ENCODE measurements at places on chromosomes 2 and 18.

GRCh38 chr2:123644053-123644452 is 381.0 kb upstream of the CNTNAP5 start:
- DNase-seq: no peak

- no peak for DNase-seq
These were observed 170.2 kb downstream of the ZNF385B start for GRCh38 chr2:179691235-179691634.

DNA sequence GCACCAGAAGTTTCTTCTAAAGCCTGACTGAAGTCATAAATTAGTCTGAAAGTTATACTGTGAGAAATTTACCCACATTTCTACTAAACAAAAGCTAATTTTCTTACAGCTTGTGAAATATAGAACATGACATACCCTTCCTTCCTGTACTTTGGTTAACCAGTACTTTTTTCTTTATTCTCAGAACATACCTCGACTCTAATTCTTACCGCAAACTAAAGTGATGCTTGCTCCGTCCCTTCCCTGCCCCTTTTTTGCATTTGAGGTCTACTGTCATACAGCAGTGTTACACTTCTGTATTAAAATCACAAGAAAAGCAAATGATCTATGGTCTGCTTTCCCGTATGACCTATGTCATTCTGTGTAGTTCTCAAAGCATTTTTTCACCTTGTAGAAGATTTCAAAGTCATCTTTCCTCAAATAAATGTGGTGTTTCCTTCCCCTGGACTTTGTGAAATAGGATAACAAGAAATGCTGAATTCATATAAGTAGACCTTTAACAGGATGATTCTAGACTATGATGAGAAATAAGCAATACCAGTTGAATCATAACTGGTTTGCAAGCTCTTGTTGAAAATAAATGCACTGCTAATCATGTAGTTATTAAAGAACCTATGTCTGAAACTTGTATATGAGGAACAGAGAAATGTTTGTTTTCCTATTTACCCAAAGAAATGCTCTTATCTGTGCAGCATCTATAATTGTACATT is 30.4 kb downstream of the CYTIP start:
- DNase-seq: no peak

GRCh38 chr2:181314551-181314950 is 142.6 kb upstream of the ITGA4 start:
- no peak for DNase-seq

- no peak for DNase-seq
These were observed 18.2 kb downstream of the MAPRE2 start for GRCh38 chr18:35059280-35059927.

DNA sequence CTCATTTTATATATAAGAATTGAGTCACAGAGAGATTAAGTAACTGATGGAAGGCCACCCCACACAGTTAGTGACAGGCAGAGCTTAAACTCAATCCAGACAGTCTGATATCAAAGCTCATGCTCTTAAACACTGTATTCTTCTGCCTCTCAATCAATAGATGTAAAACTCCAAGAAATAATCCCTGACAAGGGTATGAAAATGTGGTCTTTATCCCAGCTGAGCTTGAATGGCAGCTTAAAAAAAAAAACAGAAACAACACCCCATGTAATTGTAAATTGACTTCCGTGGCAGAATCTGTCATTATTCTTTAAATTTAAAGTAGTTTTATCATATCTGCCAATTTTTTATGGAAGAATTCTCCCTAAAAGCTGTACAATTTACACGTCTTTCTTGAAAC is 60.1 kb downstream of the RAB27B start:
- no peak for DNase-seq

DNA sequence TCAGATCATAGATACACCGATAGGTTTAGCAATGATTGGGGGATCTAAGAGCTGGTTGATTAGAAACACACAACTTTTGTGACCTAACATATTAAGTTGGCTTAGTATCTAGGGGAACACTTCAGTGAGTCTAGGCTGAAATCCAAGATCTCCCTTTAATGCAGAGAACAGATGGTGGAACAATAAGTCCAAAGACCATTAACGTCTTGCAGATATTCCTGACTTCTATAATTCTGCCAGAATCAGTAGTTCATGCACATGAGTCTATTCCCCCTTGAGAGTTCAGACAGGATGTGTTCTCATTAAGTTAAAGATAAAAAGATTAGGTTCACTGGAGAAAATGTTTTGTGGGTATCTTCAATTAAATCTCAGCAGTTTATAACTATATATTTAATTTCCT is 506.5 kb downstream of the TSN start:
- DNase-seq: no peak

DNA sequence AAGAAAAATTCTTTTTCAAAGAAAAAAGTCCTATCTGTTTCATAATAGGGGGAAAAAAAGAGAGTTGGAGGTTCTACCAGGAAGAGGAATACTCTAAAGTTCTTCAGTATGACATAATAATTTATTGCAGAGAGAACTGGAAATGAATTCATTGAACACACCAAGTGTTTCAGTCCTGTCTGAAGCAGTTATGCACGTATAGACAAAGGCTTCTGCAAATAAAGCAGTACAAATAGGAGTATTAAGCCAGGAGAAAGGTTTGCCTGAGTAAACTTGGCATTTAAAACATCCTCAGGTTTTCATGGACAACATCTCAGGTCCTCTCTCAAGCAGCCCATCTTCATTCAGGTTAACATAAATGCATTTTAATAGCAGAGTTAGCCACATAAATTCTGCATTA is 141.6 kb downstream of the CCDC148 start:
- DNase-seq: no peak

DNA sequence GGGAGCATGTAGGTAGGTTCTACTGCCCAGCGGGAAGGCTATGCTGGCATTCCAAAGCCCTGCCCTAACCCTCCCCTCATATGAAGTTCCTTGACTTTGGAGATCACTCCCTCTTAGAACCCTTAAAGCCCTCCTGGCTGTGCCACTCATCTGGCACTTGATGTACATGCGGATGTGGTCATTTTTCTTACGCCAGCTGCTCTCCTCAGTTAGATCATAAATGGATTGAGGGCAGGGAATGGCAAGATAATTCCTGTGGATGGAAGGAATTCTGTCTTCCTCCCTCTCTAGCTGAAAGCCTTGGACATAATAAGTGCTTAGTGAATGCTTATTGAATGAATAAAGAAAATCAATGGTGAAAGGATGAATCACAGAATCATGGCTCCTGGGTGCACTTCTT is 51.6 kb downstream of the SLC4A3 start:
- DNase-seq: no peak

- no peak for DNase-seq
These were observed 90.6 kb upstream of the WDR75 start for GRCh38 chr2:189350540-189351209.

DNA sequence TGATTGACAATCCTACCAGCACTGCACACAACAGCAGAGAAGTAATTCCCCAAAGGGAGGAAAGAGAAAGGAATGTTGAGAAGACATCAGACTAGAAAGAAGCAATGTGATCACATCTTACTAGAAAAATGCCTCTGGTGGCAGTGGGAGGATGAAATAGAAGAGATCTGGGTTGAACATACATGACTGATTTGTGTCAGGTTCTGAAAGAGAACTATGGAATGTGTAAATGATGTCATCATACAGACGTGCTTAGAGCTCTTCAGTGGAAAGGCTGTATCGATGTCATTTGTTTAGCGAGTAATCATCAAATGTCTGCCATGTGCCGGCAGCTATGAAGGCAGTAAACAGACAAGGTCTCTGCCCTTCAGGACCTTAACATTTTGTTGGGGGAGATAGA is 24.9 kb downstream of the GORASP2 start:
- no peak for DNase-seq

DNA sequence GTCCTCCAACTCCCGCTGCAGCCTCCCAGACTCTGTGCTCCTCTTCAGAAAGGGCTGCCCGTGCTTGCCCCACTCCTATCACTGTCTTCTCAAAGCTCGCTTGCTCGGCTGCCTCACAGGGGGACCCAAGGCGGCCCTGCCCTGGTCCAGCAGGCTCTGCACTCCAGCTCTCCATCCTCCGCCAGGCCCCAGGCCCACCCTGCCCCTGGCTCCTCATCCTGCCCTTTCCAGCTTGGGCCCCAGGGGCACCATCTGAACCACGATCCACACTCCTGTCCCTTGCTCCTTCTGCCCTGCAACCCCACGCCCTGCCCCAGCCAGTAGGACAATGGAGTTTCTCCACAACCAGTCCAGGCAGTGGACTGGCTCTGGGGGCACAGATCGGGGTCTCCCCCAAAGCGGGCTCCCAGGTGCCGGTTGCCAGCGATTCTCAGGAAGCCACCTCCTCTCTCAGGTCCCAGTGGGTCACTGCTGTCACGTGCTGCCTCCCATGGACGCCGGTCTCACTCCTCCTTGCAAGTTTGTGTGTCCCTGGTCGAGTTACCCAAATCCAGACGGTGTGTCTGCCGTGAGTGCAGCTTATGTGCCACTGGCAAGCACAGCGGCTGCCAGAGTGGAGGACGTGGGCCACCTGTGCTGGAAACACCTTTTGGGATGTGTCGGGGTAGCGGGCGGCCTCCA is 238.5 kb downstream of the HDAC4 start:
- DNase-seq: no peak

DNA sequence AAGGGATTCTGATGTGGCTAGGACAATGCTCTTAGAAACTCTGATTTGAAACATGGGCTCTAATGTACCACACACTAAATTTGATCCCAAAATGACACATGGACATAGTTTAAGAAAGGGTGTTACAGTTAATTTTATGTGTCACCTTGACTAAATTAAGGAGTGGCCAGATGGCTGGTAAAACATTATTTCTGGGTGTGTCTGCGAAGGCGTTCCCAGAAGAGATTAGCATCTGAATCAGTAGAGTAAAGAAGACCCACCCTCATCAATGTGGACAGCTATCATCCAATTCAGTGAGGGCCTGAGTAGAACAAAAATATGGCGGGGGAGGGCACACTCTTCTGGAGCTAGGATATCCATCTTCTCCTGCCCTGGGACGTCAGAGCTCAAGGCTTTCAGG is 283.1 kb upstream of the CHAC2 start:
- no peak for DNase-seq

DNA sequence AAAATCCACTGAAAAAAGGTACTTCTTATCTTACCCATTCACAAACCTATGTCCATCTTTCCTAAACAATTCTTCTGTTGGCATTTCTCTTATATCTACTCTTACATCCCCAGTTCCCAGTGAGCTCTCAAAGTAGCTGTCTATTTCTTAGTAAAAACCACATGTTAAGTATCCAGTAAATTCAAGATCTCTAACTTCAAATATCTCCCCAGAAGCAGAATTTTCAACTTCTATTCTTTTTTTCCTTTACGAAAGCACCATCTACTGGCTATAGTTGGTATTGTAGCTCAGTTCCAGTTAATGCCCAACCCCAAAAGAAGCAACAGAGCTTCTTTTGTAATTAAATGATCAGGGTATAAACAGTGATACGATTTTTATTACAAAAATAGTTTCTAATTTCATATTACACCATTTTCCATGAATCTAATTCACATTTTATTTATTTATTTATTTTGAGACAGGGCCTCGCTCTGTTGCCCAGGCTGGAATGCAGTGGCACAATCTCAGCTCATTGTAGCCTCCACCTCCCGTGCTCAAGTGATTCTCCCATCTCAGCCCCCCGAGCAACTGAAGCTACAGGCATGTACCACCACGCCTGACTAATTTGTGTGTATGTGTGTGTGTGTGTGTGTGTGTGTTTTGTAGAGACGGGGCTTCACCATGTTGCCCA is 28.5 kb downstream of the HRH4 start:
- DNase-seq: peak; percentile 82

GRCh38 chr2:236162031-236162845 is 5.9 kb downstream of the GBX2 start:
- no peak for DNase-seq

- DNase-seq: peak; percentile 83
These were observed 35.8 kb downstream of the METTL4 start for GRCh38 chr18:2535419-2535910.

DNA sequence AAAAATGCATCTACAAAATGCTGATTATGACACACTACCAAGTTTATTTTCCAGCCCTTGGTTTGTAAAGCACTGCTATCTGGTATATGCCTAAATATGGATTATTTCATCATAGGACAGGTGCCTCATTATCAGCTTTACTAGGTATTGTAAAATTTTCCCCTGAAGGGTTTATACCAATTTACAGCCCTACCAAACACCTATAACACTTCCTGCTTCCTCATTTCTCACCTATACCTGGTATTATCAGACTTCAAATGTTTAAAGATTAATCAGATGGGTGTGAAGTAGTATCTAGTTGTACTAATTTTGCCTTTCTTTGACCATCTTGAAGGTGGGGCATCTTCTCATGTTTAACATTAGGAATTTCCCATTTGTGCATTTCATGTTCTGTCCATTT is 26.8 kb downstream of the RMND5A start:
- DNase-seq: no peak

- peak; percentile 87 for DNase-seq
These were observed 626 bp downstream of the CAPN10 start for GRCh38 chr2:240586919-240587800.

DNA sequence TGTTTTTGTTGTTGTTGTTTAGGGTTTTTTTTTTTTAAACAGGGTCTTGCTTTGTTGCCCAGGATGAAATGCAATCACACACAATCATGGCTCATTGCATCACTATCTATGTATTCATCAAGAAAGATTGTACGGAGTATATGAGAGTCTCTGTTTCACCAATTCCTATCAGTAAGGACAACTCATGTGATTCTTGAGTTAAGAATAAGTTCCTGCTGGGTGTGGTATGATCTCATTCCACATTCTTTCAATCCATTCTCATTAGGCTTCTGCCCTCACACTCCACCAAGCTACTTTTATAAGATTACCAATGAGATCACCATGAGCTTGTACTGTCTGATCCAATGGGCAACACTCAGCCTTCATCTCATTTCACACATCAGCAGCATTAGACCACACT is 9.1 kb upstream of the AP1S3 start:
- DNase-seq: no peak

Measured in Karpas-422 (cell line).